NCI-H2029 treated with DMSO at 0.1 percent for 48 hours (cell line): ENCODE measurements at places on chromosomes 7 and 10.

DNA sequence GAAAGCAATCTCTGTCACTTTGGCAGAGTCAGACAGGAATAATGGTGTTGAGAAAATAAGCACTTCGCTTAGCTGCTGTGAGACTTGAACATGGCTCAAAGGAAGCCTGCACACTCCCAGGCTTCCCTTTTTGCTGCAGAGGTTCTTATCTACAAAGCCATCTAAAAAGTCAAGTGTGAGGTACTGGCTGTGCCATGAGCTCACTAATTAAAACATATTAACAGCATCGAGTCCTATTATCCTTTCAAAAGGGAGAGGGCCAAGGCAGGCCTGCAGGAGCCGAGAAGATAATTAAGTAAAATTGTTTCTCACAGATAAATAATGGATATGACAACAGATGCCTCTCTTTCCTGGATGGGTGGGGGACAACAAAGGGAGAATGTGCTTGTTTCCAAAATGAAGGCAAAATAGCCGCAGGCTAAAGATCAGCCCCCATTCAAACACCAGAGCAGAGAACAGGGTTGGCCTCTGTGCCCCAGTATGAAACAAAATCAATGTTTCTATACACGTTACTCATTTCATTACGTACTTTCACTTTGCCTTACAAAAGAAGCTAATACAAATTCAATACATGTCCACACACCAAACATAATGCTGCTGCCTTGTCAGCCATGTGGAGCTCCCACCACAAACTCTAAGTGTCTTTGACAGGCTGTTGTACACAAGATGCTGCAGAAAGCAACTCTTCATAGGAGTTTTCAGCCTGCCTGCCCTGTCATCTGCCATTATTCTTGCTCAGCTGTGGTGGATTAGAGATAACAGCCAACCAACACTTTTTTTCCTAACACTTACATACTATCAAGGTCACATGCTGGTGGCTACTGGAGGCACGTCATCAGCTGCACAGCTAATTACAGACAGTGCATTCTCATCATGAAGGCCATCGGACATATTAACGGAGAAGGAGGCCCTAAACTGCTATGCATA is 55.3 kb downstream of the ELAPOR2 start:
- no peak for DNase-seq

DNA sequence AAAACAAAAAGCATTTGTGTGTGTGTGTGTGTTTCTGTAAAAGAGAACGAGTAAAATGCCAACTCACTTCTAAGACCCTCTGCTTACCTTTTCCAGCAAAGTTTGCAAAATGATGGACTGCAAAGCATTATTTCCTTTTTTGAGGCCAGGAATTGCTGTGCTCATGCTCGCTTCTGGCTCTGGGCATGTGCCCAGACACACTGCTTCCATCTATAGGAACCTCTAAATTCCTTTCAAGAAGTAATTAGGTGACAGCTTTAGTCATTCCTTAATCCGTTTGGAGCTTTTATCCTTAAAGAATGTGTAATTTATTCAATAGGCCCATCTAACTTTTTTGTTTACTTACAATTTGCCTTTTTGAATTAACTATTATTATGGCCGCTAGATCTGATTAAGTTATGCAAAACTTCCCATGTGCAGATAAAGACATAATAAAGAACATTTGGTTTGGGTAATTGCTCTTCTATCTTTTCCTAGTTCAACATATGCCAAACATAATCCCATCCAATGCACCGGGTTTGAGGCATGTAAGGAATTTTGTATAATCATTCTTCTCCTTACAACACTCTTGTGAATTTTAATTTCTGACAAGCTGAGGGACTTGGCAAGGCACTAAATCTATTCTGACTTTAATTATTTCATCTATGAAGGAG is 34.7 kb downstream of the A1CF start:
- DNase-seq = no peak

DNA sequence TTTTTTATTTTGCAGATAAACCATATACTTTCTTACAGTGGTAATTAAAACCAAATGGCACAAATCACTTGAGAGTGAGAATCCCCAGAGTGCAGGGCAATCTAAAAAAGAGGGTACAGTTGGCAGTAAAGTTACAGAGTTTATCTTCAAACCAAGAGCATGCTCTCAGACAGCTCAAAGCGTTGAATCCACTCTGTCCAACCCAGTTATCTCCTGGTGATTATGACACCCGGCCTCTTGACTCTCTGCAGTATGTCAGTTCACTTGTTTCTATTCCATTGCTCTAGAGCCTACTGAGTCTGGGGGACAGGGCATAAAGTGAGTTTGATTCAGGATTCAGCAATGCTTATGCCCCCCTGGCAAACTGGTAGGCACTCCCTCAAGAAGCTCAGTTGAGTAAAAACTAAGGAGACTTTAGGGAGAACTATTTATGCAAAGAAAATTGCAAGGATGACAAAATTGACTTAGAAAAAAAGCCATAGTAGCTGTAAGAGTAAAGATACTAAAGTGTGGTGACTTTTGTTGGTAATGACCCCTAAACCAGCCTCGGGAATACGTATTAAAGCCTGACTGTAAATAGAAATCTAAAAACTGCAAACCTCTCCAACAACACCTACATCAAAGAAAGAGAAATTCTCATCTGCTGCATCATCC is 55.5 kb downstream of the COL1A2 start:
- DNase-seq = no peak

- DNase-seq = peak; percentile 43
These were observed 101.6 kb downstream of the DYNC2I1 start for GRCh38 chr7:158957921-158958491.

GRCh38 chr10:62734781-62735463 is 69.6 kb upstream of the ADO start:
- DNase-seq = no peak

GRCh38 chr7:87151002-87151728 is 1.1 kb upstream of the DMTF1 start:
- DNase-seq = no peak

DNA sequence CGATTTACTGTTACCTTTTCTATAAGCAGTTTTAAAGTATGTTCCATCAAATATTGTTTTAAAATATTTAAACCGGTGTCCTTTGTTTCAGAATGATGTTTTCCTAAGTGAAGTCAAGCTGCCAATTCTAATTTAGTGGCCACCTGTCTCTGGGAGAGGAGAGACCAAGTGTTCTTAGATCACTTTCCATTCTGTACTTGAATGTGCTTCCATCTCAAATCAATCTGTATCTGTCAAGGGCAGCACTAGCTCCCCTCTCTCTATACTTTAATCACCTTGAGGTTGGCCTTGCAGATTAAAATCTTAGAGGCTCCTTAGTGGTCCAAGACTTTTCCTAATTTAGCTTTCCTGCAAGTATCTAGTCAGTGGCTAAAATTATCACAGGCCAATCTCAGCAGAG is 49.6 kb downstream of the LGI1 start:
- no peak for DNase-seq

DNA sequence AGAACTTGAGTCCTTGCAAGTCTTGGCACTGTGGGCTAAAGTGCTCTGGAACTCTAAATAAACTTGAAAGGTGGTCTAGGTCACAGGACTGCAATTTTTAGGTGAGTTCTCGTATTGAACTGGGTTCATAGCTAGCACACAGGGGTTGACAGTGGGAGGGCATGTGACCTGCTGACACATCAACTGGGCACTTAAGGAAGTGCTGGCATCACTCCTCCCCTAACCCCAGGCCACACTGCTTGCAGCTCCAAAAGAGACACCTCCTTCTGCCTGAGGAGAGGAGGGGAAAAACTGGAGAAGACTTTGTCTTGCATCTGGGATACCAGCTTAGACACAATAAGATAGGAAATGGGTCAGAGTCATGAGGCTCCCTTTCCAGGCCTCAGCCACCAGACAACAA is 38.0 kb upstream of the AASS start:
- DNase-seq = no peak

GRCh38 chr7:92633211-92633906 is 43.2 kb upstream of the FAM133B start:
- DNase-seq = no peak

GRCh38 chr10:132101529-132101928 is 35.8 kb downstream of the JAKMIP3 start:
- no peak for DNase-seq

DNA sequence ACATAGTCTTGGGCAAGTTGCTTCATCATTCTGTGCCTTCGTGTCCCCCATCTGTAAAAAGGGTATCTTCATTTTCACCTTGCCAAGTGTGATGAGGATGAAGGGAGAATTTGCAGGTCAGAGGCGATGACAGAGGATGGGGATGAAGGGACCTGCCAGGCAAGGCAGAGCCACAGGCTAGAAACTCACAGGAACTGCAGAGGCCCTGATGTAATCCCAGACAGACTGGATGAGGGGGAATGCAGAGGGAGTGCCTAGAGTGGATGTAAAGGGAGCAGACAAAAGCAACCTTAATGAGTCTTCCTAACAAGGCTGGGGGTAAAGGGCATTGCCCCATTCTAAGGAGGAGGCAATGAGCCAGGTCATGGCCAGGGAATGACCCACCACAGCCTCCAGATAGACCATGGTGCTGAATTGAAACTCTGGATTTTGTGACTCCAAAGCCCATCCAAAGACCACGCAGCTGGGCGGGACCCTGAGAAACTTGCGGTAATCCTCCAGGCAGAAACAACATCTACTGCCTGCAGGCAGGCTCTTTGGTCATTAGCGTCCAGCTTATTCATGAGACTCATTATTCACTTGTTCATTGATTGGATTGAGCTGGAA is 1.9 kb downstream of the ANTXRL start:
- no peak for DNase-seq

DNA sequence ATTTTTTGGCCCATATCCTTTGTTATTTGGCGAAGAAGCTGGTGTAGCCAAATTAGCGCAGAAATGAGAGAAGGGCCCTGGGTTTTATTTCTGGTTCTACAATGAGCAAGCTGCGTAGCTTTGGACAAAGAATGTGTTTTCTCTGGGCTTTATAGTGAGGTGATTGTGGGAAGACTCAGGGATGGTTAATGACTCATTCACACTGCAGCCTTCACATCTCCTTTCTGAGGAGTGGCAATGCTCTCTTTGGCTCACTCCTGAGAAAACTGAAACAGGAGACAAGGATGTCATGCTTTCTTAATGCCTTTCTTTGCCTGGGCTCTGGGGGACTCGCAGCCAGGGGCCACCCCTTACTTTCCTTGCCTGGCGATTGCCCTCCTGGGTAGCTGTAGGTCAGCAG is 271.0 kb upstream of the PODXL start:
- DNase-seq = no peak

- no peak for DNase-seq
These were observed 16.8 kb upstream of the GPR15LG start for GRCh38 chr10:84156768-84157167.
